ENCODE measurements at places on chromosomes 4 and X.

- no peak for DNase-seq
Measured at GRCh38 chrX:129808829-129809796, 29.4 kb downstream of the SASH3 start.

DNA sequence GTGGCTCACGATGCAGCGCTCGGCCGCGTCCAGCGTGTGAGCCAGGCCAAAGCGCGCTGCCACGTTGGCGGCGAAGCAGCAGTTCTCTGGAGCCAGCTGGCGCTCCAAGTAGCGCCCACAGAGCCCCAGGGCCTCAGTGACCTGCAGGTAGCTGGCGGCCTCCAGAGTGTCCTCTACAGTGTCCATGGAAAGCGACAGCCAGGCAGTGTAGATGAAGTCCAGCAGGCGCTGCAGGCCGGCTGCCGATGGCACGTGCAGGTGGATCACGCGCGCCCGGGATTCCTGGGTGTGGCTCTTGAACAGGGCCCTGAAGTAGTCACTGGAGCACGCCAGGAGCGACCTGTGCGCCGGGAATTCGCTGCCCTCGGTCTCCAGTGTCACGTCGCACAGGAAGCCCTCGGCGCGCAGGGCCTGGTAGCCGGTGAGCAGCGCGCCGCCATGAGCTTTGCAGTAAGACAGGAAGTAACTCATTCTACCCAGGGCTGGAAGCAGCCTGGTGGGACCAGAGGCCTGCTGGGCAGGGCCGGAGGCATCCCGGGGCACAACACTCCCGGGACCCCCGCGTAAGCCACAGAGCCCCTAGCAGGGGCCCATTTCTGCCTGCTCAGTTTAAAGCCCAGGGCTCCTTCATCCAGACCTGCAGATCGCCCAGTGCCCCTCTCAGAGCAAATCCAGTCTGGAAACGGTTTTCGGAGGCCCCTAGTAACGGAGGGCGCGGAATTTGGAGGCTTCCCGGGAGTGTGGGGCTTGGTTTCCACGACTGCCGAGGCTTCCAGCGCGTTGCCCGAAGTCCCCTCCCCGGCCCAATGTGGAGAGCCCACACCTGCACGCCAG lies 595 bp downstream of the KLHL34 start:
- DNase-seq = no peak

DNA sequence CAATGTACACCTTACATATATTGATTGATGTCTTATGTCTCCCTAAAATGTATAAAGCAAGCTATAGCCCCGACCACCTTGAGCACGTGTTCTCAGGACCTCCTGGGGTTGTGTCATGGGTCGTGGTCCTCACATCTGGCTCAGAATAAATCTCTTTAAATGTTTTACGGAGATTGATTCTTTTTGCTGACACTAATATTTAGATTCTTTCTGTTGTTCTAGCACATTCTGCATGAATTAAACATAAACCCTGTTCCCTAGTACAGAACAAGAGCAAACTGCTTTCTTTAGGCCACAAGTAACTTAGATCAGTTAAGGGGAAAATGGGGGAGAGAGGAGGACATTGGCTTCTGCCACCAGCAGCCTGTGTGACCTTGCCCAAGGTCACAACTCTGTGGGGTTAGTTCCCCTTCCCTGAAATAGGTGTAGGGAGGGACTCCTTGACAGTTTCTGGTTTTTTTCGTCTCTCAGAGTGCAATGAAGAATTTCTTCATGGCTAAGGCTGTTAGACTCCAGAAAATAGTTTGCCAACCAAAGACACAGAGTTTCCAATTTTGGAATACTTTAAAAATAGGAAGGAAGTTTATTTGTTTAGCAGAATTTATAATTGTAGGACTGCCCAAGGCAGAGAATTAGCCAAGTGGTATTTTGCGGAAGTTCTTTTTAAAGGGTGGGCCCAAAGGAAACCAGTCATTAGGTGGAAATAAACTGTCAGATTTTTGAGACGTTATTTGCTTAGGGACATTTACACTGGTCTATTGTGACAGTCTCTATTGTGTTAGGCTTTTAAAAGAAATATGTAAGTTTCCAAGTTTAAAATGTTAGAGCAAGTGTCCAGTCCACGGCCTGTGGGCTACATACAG lies 29.4 kb downstream of the PTTG2 start:
- DNase-seq = no peak

- no peak for DNase-seq
Measured at GRCh38 chr4:86141161-86141560, 218.7 kb downstream of the MAPK10 start.

- no peak for DNase-seq
Measured at GRCh38 chr4:26782830-26783202, 77.8 kb upstream of the STIM2 start.

DNA sequence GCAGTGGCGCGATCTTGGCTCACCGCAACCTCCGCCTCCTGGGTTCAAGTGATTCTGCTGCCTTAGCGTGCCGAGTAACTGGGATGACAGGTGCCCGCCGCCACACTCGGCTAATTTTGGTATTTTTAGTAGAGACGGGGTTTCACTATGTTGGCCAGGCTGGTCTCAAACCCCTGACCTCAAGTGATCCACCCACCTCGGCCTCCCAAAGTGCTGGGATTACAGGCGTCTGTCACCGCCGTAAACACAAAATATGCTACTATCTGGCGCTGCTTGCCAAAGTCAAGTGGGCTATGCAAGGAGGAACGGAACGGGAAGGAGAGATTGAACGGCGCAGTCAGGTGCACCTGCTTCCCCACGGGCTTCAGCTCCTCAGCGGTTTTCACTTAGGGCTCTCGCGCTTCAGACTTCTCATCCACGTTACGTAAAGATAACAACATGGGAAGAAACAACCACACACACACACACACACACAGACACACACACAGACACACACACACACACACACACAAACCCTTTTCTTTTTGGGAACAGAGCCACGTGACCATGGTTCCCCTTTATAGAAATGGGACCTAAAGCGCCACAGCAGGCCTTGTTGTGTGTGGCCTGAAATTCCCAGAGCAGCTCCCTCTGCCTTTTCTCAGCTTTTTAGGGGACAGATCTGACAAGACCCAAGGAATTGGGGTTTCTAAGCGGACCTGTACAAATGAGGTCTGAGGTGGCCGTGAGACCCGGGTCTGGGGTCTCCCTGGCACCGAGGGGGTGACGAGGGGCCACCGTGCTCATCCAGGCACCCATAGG lies 1.5 kb downstream of the P2RY8 start:
- DNase-seq = no peak

DNA sequence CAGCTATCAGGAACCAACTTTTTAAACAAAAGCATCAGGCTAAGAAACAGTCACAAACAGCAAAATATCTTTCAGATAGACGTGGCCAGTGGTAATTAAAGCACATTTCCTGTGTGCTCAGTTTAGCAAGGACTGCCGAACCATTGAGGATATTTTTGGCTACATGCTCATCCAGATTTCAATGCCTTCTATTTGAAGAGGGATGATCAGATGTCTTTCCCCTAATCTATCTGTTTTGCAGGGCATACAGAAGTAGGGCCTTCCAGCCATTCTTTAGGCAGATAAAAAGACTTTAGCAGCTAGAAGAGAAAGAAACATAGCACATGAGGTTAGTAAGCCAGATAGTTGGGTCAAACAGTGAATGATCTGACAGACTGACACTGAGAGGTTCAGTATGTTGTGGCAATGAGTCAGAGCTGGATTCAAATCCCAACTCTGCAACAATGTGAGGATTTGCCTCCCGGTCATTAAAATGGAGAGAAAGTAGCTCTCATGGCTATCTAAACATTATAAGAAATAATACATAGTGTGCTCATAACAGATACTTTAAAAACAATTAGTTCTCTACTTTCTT lies 100.0 kb upstream of the PRKG2 start:
- peak; percentile 43 for DNase-seq

- DNase-seq = no peak
Measured at GRCh38 chr4:99755223-99755944, 61.2 kb upstream of the DAPP1 start.

DNA sequence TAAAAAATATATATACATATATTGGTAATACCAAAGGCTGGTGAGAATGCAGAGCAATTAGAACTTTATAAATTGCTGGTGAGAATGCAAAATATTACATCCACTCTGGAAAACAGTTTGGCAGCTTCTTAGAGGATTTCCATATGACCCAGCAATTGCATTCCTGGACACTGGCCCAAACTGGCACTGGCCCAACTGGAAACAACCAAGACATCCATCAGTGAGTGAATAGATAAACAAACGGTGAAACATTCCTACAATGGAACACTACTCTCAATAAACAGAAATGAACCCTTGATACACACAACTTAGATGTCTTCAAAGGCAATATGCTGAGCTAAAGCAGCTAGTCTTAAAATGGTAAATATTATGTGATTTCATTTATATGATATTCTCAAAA lies 524.2 kb downstream of the IQCM start:
- DNase-seq = no peak

DNA sequence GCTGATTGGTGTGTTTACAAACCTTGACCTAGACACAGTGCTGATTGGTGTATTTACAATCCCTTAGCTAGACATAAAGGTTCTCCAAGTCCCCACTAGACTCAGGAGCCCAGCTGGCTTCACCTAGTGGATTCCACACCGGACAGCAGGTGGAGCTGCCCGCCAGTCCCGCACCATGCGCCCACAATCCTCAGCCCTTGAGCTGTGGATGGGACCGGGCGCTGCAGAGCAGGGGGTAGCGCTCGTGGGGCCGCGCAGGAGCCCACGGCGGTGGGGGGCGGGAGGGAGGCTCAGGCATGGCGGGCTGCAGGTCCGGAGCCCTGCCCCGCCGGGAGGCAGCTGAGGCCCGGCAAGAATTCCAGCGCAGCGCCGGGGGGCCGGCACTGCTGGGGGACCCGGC lies 30.7 kb downstream of the MEPE start:
- DNase-seq = no peak

- no peak for DNase-seq
Measured at GRCh38 chr4:6561173-6561516, 13.8 kb upstream of the MAN2B2 start.

DNA sequence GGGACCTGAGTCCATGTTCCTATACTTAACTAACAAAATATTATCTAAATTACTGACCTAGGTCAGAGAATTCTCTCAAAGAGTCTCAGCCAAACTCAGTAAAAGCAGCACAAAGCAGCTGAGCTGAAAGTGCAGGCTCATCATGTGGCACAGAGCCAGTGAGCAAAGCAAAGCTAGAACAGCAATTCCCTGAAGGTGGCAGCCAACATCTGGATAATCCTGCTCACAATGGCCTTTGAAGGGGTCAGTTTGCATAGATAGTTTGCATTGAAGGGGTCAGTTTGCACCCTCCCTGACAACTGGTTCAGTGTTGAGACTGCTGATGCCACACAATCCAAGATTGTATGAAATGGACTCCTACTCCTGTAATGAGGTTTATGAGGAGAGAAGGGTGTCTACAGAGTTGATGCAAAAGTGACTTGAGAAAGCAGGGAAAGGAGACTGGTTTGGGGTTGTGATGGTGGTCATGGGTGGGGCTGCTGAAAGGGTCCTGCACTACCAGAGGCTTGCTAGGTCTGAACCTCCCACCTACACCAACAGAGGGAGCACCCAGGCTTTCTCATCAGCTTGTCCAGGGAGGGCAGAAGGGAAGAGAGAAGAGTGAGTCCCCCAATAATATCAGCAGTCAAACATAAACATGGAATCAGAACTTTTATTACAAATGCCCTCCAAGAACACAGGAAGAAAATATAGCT lies 39.7 kb downstream of the TRIM61 start:
- no peak for DNase-seq

DNA sequence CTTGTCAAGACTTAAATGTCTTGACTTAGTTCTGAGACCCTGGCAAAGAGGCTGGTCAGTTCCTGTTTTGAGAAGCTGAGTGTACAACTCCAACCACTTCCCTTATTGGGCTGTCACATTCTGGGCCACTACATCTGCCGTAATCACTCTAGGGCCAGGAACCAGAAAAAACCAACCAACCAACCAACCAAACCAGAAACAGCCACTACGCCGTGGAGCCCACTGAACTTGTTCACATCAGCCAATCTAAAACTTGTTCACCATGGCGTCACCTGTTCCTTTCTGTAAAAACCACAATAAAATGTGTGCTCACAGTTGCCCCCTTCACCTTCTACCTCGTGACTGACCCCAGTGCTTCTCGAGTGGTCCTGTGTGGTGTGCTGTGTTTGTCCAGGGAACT lies 107.3 kb downstream of the JADE1 start:
- DNase-seq = no peak

DNA sequence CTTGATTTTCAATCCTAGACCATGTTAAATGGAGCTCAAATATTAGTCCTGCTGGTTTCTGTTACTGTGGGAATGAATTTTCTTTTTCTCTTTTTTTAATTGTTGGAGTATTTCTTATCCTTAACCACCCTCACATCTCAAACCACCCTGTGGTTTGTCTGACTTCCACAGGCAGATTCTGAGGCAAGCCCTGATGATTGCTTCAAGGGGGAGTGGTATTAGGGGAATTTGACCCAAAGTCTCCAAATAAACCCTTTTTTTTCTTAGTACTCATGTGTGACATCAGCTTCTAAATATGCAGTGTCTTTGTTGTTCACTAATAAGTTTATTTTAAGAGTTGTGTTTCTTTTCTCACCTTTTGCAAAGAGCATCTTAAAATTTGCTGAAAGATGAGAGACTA lies 810.3 kb downstream of the IL1RAPL1 start:
- DNase-seq = peak; percentile 20

GRCh38 chrX:23403849-23404248 lies 69.2 kb downstream of the PTCHD1 start:
- DNase-seq = no peak

DNA sequence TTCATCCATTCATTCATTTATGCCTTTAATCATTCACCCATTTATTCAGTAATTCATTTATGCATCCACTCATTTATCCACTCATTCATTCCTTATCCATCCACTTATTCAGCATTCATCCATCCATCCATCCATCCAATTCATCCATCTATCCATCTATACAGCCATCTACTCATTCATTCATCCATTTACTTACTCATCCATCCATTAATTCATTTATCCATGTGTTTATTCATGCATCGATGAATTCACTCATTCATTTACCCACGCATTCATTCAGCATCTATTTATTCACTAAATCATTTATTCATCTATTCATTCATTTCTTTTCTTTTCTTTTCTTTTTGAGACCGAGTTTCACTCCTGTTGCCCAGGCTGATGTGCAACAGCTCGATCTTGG lies 10.4 kb downstream of the P2RY8 start:
- DNase-seq = no peak

DNA sequence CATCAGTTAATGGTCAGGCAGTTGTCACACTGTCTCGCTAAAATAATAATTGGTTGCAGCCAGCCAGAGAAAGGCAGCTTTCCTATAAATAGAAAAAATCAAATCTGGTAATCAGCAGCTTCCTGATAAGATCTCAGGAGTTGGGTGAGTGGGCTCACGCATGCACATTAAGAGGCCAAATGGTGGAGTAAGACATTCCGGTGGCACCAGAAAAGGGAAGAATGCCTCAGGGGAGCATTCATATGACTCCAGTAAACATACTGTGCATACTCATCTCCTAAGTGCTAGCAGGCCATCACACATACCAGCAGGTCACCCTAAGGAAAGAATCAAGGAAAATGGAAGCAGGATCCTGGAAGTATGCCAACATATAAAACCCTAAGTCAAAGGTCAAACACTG lies 40.1 kb downstream of the UGT2B15 start:
- no peak for DNase-seq

Data from AG08396 (cell line).